Vein endothelial cell (primary cell): ENCODE measurements at places on chromosomes 6 and 20. TPM values are rescaled to one million over a fixed set of nuclear protein-coding genes. Genes with fewer than 3 reads are reported as not detected.

Gene RIPOR2
- total RNA-seq, result under 0.01 and 0.10 TPM in 2 replicates

Gene NOX3
- total RNA-seq, result not detected in 2 replicates

Gene XKR7
- not detected in 2 replicates for total RNA-seq

Gene MICB
- total RNA-seq, result 17.6 and 24.3 TPM in 2 replicates

Gene GMEB2
- total RNA-seq, result 10.8 and 12.4 TPM in 2 replicates
